ENCODE measurements at places on chromosomes 5 and 9.
A peak's percentile ranks its signal among the peaks of the same experiment; 100 is the strongest.

- no peaks in the 10 kb centered on the region for H3K4me1 ChIP-seq
- no peak overlapping the region for H3K4me3 ChIP-seq
- no peak for DNase-seq
- H3K27ac ChIP-seq, result no peak overlapping the region
- H3K36me3 ChIP-seq, result no peaks in the 10 kb centered on the region
Observed at GRCh38 chr5:139859013-139859412, 63.4 kb downstream of the PSD2 start.

- no peak overlapping the region for H3K4me3 ChIP-seq
- H3K27me3 ChIP-seq, result no peaks in the 10 kb centered on the region
- H3K27ac ChIP-seq, result no peak overlapping the region
- DNase-seq, result no peak
- H3K4me1 ChIP-seq, result no peaks in the 10 kb centered on the region
Observed at GRCh38 chr5:134083517-134083916, 31.0 kb upstream of the TCF7 start.

GRCh38 chr9:110536822-110537221 lies 42.7 kb downstream of the SVEP1 start:
- H3K27me3 ChIP-seq, result no peaks in the 10 kb centered on the region
- no peaks in the 10 kb centered on the region for H3K36me3 ChIP-seq
- no peak overlapping the region for H3K27ac ChIP-seq
- H3K4me1 ChIP-seq, result no peaks in the 10 kb centered on the region

- no peaks in the 10 kb centered on the region for H3K36me3 ChIP-seq
- H3K4me1 ChIP-seq, result no peaks in the 10 kb centered on the region
- no peak overlapping the region for H3K4me3 ChIP-seq
- H3K27me3 ChIP-seq, result no peaks in the 10 kb centered on the region
- no peak overlapping the region for H3K27ac ChIP-seq
Observed at GRCh38 chr5:177495243-177496060, 2.0 kb downstream of the PDLIM7 start.

DNA sequence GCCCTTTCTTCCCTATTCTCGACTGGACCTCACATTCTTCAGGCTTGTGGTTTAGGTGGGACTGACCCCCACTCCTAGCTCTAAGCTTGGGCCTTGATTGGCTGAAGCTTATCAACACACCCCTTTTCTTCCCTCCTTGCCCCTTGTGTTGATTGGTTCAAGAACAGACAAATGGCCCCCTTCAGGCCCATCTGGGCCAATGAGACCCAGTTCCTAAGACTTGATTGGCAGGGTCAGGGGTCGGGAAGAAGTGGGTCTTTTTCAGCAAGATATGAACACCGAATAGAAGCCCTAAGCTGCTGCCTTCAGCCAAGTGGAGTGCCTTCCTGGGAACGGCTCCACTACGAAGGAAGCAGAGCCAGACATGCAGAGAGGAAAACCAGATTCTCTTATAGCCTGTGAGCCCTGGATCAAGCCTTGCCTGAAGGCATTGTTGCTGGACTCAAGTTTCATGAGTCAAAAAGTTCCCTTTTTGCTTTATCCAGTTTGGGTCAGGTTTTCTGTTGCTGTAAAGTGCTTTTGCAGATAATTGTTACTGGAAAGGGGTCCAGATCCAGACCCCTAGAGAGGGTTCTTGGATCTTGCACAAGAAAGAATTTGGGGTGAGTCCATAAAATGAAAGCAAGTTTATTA lies 22.4 kb upstream of the NCS1 start:
- H3K36me3 ChIP-seq, result no peaks in the 10 kb centered on the region
- no peak overlapping the region for H3K4me3 ChIP-seq
- H3K27me3 ChIP-seq, result no peaks in the 10 kb centered on the region
- H3K4me1 ChIP-seq, result no peaks in the 10 kb centered on the region
- DNase-seq, result no peak

GRCh38 chr5:42994555-42995359 lies 45.4 kb downstream of the ANXA2R start:
- H3K4me1 ChIP-seq, result no peaks in the 10 kb centered on the region
- peaks cover 33% of the 10 kb centered on the region for H3K27me3 ChIP-seq
- H3K27ac ChIP-seq, result peak overlapping the region; percentile 44
- peak; percentile 52 for DNase-seq
- H3K36me3 ChIP-seq, result no peaks in the 10 kb centered on the region

DNA sequence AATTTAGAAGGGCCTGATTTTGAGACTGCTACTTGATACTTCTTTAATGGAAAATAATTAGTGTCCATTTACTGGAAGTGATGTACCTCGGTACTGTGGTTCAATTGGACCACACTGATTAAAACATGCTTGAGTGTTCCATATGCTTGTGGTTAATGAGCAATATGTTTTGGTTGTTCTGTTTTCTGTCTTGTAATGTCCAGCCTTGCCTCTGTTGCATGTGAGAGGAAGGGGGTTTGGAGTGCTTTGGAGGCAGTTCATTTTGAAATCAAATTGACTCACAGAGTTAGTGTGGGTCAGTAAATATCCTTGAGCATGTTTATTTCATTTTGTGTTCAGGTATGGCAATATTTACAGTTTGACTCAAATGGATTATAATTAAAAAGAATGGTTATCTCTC lies 334.4 kb downstream of the ARHGEF28 start:
- H3K4me3 ChIP-seq, result no peak overlapping the region
- DNase-seq, result no peak
- H3K36me3 ChIP-seq, result no peaks in the 10 kb centered on the region
- no peak overlapping the region for H3K27ac ChIP-seq
- no peaks in the 10 kb centered on the region for H3K27me3 ChIP-seq
- no peaks in the 10 kb centered on the region for H3K4me1 ChIP-seq

DNA sequence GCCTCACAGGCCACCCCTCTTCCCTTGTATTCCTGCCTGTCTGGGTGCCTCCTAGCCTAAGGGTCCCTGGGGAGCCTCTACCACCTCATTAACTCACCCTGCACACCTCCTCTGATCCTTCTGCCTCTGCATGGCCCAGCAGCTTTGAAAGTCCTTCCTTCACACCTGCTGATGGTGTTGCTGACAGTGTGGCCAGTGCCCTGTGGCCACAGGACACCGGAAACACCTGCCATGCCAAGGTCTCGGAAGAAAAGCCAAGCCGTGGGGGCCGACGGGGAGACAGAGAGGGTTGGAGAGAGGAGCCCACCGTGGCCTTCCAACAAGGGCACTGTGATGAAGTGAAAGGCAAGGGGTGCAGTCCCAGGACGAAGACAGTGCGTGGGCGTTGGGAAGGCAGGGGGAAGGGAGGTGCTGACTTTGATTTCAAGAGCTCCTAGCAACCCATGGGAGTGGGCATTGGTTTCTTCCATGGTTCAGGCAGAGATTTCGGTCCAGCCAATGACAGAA lies 4.1 kb downstream of the BTNL9 start:
- no peak for DNase-seq
- H3K27ac ChIP-seq, result no peak overlapping the region
- H3K4me3 ChIP-seq, result no peak overlapping the region
- no peaks in the 10 kb centered on the region for H3K36me3 ChIP-seq
- no peaks in the 10 kb centered on the region for H3K4me1 ChIP-seq

DNA sequence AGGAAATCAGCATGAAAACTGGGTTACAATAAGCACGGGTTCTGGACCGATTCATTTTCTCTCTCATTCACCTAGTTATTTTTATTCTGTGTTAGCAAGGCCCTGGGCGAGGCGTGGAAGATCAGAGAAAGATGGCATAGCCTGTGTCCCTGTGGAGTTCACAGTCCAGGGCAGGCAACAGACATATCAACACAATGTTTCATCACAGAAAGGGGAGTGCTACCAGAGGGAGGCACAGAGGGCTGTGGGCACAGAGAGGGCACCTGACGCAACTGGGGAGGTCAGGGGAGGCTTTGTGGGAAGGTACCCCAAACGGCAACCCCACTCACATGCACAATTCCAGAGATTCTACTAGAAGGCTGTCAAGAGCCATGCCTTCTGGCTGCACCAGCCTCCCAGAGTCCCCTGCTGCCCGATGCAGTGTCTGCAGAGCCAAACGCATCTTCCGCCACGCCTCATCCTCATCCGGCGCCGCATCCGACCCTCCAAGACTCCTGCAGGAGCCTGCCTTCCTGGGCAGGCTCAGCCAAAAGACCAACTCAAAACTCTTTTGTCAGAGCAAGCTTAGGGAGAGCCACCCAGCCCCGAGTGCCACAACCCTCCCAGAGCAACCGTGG lies 1.4 kb downstream of the FAM193B start:
- no peak for DNase-seq
- H3K4me3 ChIP-seq, result peak overlapping the region; percentile 91
- no peaks in the 10 kb centered on the region for H3K36me3 ChIP-seq
- H3K27me3 ChIP-seq, result no peaks in the 10 kb centered on the region
- no peak overlapping the region for H3K27ac ChIP-seq

GRCh38 chr5:88214655-88215054 lies 54.0 kb downstream of the TMEM161B start:
- no peak overlapping the region for H3K27ac ChIP-seq
- H3K36me3 ChIP-seq, result no peaks in the 10 kb centered on the region
- H3K27me3 ChIP-seq, result no peaks in the 10 kb centered on the region
- no peak for DNase-seq
- H3K4me3 ChIP-seq, result no peak overlapping the region

DNA sequence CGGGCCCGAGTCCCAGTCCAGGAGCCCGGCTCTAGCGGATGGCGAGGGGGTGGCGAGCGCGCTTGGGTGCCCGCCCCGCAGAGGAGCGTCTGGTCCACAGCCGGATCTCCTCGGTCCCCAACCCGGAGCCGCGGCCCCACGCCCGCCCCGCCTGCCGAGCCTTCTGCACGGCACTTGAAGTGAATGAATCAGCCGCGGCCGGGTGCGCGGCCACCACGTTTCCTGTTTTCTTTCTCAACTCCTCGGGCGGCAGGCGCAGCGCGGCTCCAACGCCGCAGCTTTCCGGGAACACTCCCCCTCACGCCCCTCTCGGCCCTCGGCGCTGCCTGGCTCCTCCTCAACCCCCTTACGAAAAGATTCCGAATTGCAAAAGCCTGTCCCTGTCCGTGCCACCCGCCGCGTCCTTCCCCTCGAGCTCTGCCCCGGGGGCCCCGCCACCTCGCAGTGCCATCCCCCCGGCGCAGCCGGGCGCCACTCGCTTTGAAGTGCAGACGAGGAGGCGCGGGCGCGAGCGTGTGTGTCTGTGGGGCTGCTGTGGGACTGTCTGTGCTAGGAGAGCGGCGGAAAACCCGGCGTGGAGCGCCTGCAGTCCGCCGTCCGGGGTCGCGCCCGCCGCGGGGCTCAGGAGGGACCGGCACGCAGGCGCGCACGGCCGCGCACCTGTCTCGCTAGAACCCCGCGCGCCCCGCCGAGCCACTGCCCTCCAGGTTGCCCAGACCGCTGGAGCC lies 456.6 kb downstream of the RAB3C start:
- H3K4me1 ChIP-seq, result no peaks in the 10 kb centered on the region
- DNase-seq, result peak; percentile 55
- H3K27ac ChIP-seq, result no peak overlapping the region
- H3K36me3 ChIP-seq, result no peaks in the 10 kb centered on the region
- peak overlapping the region; percentile 58 for H3K4me3 ChIP-seq

DNA sequence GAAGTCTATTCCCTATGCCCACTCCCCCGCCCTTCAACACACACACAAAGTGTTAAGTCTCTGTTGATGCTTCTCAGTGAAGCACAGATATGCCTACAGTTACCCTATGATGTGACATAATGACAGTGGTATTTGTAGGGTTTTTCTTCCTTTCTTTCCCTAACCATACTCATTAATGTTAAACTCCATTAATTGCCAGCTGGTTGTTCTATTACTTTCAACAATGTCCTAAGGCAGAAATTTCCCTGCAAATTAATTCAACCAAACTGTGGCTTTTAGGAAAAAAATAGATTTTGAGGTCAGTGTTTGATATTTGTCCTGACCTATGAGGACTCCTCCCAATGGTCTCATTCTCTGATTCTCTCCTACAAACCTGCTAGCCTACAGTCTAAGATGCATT lies 38.2 kb upstream of the SLCO6A1 start:
- H3K36me3 ChIP-seq, result no peaks in the 10 kb centered on the region
- no peaks in the 10 kb centered on the region for H3K27me3 ChIP-seq
- no peak overlapping the region for H3K27ac ChIP-seq
- no peaks in the 10 kb centered on the region for H3K4me1 ChIP-seq
- DNase-seq, result no peak
- no peak overlapping the region for H3K4me3 ChIP-seq

GRCh38 chr9:113131689-113132151 lies 19.1 kb upstream of the SLC31A2 start:
- no peak overlapping the region for H3K4me3 ChIP-seq
- H3K27ac ChIP-seq, result no peak overlapping the region
- H3K36me3 ChIP-seq, result no peaks in the 10 kb centered on the region

DNA sequence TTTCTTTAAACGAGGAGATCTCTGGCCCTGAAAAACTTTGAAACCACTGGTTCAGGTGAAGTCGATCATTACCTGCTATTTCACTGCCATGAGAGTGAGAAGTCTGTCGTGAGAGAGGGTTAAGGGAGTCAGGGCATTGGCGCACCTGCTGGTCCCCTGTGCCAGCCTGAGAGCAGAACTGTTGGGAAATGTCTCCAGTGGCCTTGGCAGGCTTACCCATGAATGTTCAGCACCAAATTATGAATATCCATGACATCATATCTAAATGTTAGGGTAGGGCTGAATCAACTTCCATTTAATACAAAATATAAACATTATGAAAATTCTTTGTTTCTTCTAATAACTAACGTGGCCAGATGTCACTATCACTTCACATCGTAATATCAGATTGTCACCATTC lies 379.3 kb downstream of the KDM4C start:
- no peak overlapping the region for H3K4me3 ChIP-seq
- H3K27ac ChIP-seq, result no peak overlapping the region
- H3K27me3 ChIP-seq, result no peaks in the 10 kb centered on the region
- no peaks in the 10 kb centered on the region for H3K4me1 ChIP-seq
- DNase-seq, result no peak
- H3K36me3 ChIP-seq, result no peaks in the 10 kb centered on the region

- no peaks in the 10 kb centered on the region for H3K27me3 ChIP-seq
- H3K27ac ChIP-seq, result no peak overlapping the region
- H3K4me3 ChIP-seq, result no peak overlapping the region
- H3K36me3 ChIP-seq, result no peaks in the 10 kb centered on the region
- no peak for DNase-seq
Observed at GRCh38 chr5:8700671-8701070, 831.7 kb downstream of the MTRR start.

DNA sequence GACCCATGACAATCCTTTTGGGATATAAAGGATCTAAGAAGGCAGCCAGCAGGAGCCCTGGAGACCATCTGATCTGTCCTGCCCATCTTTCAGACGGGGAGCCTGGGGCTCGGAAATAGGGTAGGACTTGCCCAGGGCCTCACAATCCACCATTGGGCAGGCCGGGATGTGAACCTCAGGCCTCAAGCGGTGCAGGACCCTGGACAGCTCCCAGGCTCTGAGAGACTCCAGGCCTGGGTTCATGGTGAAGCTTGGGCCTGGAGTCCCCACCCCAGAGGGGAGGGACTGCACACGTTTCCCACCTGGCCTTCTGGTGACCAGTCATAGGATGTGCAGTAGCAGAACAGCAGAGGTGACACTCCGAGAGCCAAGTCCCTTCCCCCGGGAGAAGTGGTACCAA lies 36.6 kb upstream of the RAPGEF1 start:
- DNase-seq, result no peak
- no peaks in the 10 kb centered on the region for H3K27me3 ChIP-seq
- H3K27ac ChIP-seq, result no peak overlapping the region

DNA sequence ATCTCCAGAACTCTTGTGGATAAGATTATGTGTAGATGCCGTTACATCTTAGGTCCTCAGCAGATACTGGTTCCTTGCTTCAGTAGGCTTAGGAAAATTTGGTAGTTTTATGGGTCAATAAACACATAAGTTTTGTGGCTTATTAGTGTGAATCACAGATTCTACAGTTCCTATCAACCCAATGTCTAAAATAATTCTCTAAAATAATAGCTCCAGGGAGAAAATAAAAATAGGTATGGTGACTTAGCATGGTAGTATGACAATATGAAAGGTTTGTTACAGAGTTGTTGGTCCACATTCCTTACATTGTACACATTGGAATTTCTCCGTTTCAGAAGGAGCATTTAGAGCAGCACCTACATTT lies 91.7 kb downstream of the AOPEP start:
- peak overlapping the region; percentile 5 for H3K27ac ChIP-seq
- H3K4me1 ChIP-seq, result no peaks in the 10 kb centered on the region
- H3K36me3 ChIP-seq, result no peaks in the 10 kb centered on the region
- no peak for DNase-seq
